ENCODE measurements at places on chromosomes 2 and 18.

DNA sequence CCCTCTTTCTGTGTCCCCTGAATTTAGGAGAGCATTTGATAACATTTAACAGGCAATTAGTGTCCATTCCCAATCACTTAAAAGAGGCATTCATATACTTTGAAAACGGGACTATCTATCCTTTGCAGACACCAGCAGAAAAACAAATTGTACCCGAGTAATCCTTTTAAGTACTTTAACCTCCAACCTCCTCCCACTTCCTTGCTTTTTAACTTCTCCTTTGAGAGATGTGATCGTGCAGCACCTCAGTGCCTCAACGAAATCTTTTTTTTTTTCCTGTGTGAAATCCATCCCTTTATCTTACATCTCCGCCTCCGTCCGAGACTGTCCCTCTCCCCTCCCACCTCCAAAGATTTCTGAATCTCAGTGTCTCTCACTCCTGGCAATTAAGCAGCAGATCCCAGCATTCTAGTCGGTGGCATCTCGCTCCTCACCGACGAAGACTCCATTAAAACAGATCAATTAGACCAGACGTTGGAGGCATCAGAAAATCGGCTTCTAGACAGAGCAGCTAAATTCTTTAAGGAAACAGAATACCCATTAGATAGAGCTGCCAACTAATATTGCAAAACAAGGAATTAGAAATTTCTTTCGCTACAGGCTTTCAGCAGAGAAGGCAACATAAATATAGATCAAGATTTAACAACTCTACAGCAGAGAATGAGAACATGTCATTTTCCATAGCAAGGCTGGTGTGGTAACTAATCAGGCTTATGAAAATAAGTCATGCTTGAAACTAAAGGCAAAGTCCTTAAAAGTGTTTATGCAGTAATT, 1.9 kb upstream of the TMEFF2 start:
- DNase-seq = no peak

GRCh38 chr2:41994233-41994637, 53.6 kb upstream of the PKDCC start:
- DNase-seq = no peak

GRCh38 chr18:68083131-68083530, 566.6 kb upstream of the DSEL start:
- DNase-seq = no peak

GRCh38 chr2:67135208-67135607, 261.9 kb upstream of the ETAA1 start:
- no peak for DNase-seq

DNA sequence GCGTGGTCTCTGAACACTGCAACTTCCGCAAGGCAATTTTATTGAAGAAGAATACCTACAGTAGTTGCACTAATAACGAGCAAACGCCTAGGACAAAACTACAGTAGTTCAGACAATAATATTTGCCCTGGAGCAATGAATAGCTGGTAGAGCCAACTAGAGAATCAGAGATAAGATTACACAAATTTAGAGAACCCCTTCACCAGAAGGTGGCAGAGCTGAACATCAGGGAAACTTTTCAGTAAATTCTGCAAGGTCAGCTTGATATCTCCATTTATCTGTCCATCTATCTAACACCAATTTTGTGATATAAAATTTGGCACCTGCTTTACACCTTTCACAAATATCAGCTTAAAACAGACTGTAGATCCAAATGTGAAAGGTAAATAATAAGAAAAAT, 43.8 kb downstream of the CDH19 start:
- no peak for DNase-seq

DNA sequence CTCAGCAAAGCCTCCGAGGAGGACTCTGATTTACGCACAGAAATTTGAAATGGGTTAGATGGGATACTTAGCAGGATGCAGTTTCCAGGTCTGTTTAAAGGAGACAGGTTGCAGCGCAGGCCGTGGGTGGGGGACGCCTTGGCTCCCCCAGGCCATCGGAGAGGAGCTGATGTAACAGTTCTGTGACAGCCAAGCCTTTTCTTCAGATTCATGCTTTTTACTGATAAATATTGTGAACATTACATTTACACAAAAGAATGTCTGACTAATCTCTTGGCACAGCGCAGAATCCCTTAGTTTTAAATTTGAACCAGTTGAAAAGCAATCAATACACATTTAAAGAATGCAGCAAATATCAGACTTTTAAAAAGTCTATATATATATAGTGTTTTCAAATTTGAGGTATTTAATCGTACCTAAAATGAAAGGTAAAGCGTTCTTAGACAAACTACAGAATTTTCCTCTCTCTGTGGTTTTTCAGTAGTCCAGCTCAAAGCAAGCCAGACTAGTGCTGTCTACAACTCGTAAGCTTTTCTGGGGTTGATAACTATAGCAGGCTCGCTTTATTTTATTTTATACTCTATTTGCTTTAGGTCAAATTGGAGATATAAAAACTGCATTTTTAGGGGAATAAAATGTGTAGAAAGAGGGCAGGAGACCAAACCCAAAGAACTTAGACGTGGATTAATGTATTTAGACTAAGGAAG, 221.9 kb downstream of the PIEZO2 start:
- DNase-seq = no peak

DNA sequence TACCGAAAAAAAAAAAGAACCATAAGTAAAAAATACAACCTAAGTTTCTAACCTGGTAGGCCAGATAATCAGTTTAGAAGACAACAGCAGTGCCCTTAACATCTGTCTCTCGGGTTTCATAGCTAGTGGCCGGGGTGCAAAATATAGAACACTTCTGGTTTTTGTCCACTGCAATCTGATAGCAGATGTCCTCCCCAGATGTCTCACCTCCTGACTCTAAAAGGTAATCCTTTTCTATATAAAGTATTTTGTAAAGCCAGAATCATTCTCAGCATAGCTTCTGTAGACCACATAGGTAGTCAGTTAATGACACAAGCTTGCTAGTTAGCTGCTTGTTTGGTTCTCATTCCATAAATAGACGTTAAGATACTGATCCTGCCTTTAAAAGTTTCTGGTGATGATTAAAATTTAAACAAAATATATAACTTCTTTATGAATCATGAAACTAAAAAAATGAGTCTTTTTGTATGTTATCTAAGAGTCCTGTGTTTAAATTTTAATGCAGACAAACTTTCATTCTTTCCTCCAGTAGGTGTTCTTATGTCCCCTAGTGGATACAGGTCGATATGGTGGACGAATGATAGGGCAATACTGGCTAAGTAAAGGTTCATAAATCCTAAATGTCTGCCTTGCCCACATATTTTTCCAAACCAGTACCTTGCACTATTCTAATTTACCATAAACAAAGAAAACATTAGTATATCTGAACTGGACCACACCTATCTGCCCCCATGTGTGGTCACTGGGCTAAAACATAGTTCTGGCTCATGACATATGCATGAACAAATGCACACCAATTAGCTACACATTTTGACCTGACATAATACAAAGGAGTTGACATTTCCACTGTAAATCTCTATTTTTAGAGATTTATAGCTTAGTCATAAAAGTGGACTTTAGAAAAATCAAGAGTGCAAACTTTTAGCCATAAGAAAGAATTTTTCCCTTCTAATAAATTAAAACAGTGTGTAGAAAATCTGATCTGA, 171.0 kb downstream of the SRBD1 start:
- no peak for DNase-seq

GRCh38 chr18:28163201-28163775, 13.6 kb downstream of the CDH2 start:
- DNase-seq = no peak

GRCh38 chr18:23640052-23640451, 22.7 kb downstream of the ANKRD29 start:
- no peak for DNase-seq

DNA sequence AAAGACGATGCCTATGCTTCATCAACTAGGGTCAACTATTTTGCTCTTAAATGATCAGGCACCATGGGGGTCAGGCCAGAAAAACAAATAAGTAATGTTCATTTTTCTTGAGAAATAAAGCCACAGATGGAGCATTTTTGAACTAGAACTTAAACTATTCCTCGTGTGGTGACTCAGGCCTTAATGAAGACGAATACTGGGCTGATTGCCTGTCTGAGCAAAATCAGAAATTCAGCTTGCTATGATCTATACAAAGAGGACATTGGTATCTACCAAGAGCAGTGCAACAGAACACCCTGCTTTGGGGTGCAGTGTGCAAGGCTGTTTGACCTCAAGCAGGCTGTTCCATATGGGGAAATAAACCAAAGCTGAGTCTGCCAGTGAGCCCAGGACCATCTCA, 176.0 kb downstream of the NRP2 start:
- no peak for DNase-seq

DNA sequence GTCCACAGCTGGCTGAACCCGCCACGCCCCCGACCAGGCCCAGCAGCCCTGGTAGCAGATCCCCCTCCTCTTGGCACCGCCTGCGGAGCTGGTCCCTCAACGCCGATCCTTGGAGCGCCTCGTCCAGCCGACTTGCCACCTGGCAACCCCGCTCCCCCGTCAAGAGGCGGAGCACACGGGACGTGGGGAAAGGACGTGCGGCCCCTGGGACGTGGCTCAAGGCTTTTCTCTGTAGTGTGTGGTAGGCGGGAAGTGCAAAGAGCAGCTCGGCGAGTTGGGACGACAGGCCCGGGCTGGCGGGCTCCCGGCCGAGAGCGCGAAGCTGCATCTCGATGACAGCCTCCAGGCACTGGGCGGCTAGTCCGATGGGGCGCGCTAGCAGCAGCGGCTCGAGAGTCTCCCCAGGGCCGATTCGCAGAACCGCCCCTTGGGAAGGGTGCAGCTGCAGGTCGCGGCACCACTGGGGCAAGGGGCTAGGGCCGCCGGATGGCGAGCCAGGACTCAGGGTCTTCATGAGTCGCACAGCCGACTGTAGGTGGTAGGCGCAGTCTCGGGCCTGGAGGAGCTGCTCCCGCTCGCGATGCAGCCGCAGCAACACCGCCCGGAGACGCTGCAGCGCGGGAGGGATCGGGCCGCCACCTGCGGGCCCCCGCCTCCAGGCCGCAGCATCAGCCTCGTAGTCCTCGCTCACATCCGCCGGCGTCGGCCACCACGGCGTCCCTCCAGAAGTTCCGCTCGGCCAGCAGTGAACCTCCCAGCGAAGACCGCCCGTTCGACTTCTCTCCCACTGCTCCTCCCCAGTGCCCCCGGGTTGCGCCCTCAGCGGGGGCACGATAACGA, 617 bp downstream of the CCDC142 start:
- no peak for DNase-seq

DNA sequence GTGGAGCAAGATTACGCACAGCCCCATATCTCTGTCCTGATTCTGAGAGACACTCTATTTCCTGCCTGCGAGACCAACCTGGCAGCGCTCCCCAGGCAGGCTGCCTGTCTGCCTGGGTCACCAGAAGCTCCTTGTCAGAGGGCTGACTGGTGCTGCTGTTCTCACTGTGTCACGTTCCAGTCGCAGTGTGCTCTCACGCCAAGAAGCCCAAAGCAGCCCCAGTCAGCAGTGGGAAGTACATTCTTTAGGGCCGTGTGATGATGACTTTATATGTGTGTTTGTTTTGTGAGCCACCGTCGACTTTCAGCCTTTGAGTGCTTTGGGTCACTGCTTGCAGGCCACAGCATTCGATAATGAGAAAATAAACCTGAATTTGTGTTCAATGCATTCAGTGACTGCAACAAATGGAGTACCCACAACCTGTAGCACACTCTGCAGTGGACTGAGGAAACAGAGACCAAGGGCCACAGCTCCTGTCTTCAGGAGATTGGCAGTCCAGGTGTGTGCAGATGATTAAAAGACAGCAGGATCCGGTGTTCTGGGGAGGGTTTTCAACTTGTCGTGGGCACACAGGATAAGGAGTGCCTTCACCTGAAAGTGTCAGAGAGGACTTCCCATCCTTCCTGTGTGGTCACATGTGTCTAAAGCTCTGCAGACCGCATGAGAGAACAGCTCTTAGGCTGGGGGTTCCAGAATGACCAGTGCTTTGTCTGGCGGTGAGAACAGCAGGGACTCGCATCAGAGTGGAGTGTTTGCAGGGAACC, 4.8 kb downstream of the TNFRSF11A start:
- DNase-seq = no peak

DNA sequence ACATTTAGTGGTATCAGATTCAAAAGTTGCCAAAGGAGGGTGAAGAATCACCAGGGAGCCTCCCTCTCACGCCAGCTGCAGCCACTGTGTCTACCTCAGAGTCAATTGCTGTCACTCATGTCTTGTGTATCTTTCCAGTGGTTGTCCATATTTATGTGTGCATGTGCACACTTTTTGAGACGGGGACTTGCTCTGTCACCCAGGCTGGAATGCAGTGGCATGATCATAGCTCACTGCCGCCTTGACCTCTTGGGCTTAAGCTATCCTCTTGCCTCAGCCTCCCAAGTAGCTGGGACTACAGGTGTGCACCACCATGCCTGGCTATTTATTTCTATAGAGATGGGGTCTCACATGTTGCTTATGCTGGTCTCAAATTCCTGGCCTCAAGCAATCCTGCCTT, 4.0 kb downstream of the MOCOS start:
- DNase-seq = no peak

- DNase-seq = no peak
These were observed 816.4 kb downstream of the SOCS6 start for GRCh38 chr18:71105078-71105819.

DNA sequence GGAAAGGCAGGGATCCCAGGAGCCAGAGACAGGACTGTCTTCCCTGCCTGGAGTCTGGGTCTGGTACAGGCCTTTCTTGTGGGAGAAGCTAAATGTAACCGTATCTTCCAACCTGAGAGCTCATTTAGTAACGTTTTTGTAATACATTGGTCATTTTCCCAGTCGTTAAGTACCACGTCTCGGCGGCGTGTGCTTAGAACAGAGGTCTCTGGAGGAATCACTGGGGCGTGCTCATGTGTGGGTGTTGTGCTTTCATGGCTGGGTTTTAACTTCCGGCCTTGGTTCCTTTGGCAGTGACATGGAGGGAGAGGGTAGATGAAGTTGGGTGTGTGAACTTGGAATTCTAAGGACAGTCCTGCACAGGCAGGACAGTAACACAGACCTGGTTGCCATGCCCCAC, 79.7 kb downstream of the NCK2 start:
- DNase-seq = no peak

DNA sequence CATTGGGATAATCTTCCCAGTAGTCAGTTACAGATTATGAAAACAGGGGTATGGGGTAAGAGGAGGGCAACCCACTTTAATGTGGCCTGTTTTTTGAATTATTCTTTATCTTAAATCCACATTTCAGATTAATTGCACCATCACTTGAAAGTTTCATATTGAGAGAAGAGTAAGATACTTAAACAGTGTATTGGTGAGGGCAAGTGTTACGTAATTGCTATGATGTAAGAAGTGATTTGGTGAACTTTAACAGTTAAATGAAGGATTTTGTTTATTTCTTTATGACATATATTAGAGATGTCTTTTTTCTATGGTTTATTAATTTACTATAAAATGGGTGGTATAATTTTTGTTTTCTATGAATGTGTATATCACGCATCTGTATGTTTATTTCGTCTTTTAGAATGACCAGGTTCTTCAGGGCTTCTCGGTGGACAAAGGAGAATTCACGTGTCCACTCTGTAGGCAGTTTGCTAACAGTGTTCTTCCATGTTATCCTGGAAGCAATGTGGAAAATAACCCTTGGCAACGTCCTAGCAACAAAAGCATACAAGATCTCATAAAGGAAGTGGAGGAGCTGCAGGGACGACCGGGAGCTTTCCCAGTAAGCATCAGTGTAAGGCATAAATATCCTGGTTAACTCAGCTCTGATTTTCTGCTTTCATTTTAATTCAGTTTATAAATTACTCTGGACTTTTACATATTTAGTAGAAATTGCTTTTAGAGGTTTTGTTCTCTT, 171.2 kb upstream of the MYO3B start:
- DNase-seq = no peak
